ENCODE measurements at places on chromosomes 4 and X.

GRCh38 chrX:94256396-94256795 lies 582.4 kb downstream of the FAM133A start:
- no peak for DNase-seq

DNA sequence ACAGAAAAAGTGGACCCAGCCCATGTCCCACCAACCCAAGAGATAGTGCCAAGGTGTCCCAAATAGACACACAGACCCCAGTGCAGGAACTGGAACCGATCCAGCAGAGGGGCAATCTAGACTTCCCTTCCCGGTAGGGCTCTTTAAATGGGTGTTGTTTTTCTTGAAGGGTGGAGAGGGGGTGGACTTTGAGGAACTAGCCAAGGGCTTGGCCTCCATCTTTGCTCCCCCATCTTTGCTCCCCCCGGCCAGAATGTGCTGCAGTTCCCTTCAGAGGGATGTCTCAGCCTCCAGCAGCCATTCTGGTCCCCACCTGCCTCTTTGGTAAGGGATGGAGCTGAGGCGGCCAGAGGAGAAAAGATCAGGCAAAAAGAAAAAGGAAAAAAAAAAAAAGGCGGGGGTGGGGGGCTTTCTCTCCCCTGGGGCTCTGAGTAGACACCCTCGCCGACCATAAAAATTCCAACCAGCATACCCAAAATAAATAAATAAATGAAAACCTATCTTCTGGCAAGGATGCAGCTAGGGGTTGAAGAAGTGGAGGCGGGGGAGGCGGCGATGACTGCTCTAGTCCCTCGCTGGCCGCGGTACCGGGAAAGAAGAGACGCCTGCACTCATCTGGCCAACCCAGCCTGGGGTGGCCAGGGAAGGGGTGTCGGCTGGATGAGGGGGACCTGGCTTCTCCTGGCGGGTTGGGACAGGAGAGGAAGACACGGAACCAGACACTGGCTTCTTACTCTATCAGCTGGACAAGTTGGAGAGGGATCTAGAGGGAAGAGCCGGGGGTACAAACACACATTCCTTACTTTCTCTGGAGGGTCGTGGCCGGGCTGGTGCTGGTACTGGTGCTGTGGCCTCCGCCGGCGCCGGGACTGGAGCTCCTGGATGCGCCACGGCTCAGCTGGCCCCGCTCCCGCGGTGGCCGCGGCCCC lies 38.5 kb upstream of the IQSEC2 start:
- DNase-seq: no peak

- no peak for DNase-seq
Measured at GRCh38 chr4:112023402-112023950, 121.8 kb upstream of the FAM241A start.

GRCh38 chr4:63580796-63581475 lies 828.3 kb downstream of the TECRL start:
- DNase-seq: no peak

GRCh38 chrX:15245896-15246295 lies 24.0 kb downstream of the ASB9 start:
- no peak for DNase-seq

GRCh38 chr4:82373486-82373815 lies 340 bp downstream of the HNRNPD start:
- DNase-seq: no peak

- DNase-seq: no peak
Measured at GRCh38 chrX:22109442-22109841, 77.3 kb downstream of the PHEX start.

Measured in CD4-positive, alpha-beta T cell treated with Interleukin-2 at 100 ng/mL for 4 hours (primary cell).